ENCODE measurements at places on chromosomes 16 and 17.

DNA sequence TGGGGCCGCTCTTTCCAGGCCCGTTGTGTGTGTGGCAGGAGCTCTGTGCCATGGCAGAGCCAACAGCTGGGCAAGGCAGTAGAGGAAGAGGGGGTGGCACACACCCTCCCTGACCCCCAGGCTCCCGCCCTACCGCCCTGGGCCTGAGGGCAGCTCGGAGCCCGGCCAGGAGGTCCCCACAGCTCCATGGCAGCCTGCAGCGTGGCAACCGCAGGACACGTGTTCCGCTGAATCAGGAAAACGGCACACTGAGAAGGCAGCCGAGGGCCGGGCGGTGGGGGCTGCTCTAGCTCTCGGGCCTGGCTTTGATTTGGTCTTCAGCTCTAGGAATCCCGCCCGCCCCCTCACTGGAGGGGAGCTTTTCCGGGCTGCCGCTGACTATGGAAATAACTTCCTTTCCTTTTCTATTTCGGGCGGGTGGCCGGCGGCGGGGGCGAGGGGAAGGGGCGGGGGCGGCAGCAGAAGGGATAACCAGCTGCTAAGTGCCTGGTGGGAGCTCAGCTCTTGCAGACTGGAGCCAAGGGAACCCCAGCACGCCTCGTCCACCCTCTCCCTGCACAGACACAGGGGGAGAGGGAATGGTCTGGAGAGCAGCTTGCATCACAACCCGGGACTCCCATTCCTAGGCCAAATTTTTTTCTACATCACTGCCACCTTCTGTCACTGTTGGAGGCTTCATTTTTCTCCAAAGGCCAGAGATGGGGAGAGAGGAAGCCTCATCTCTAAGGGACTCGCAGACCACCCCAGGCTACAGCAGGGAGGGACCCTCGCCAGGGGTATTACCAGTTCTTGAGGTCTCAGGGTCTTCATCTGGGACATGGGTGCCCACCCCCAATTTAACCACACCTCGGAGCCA, 24.8 kb upstream of the MRPS23 start:
- no peak overlapping the region for H3K4me3 ChIP-seq
- no peak overlapping the region for H3K27ac ChIP-seq
- no peak for DNase-seq
- peaks cover 5% of the 10 kb centered on the region for H3K4me1 ChIP-seq

DNA sequence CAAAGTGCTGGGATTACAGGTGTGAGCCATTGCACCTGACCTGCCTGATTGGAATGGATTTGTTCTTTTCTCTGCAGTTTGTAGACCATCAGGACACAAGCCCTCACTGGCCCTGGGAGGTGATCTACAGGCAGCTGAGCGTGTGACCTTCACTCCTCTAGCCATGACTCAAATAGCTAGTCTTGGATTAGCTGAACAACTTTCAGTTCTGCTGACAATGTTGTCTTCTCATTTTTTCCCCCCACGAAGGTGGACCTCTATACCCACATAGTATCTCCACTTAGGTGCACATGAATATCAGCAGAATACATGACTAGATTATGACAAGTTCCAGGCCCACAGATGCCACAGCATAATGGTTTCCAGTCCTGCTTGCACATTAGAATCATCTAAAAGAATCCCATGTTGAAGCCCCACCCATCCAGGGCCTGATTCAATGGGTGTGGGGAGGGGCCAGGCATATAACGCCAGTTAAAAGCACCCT, 36.8 kb downstream of the HS3ST3B1 start:
- DNase-seq = peak; percentile 58
- no peak overlapping the region for H3K27ac ChIP-seq
- peaks cover 43% of the 10 kb centered on the region for H3K4me1 ChIP-seq

DNA sequence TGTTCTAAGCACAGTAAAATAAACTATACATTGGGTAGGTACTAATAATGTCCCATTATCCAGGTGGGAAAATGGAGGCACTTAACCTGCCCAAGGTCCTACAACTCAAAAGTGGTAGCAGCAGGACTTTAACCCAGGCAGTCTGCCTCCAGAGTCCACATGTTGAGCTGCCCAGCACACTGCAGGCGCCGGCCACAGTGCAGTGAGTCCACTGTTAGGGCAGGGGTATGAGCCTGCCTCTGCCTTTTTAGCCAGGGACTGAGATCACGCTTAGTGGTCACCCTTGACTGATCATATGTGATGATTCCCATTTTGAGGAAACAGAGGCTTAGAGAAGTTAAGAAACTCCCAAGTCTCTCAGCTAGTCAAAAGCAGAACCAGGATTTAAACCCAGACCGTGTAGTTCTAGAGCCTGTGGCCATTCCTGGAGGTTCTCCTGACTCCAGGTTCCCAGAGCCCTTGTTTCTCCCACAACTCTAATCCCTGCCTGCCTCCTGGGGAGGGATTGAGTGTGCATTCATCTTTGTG, 8.4 kb downstream of the CES1 start:
- H3K4me3 ChIP-seq = no peak overlapping the region
- no peaks in the 10 kb centered on the region for H3K4me1 ChIP-seq
- H3K36me3 ChIP-seq = no peaks in the 10 kb centered on the region

GRCh38 chr16:30947859-30948666, 805 bp upstream of the ORAI3 start:
- H3K4me3 ChIP-seq = no peak overlapping the region
- peaks cover 25% of the 10 kb centered on the region for H3K4me1 ChIP-seq
- peaks cover 14% of the 10 kb centered on the region for H3K36me3 ChIP-seq

DNA sequence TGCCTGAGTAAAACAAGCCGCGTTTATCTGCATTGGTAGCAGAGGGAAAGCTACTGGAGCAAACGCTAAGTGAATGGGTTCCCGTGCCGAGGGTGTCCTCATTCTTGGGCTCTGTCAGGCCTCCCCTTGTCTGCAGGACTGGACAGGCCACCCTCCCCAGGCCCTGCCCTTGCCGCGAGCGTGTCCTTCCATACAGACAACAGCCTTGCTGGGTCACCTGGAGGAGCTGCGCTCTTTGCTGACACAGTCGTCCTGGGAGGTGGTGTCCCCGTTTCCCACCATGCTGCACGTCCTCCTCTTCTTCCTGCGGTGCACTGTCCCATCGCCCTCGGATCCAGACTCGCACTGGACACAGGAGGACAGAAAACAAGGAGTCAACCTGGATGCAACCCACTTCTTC, 7.8 kb upstream of the MXRA7 start:
- peaks cover 81% of the 10 kb centered on the region for H3K36me3 ChIP-seq
- H3K4me1 ChIP-seq = peaks cover 69% of the 10 kb centered on the region
- H3K27me3 ChIP-seq = no peaks in the 10 kb centered on the region
- no peak for DNase-seq

DNA sequence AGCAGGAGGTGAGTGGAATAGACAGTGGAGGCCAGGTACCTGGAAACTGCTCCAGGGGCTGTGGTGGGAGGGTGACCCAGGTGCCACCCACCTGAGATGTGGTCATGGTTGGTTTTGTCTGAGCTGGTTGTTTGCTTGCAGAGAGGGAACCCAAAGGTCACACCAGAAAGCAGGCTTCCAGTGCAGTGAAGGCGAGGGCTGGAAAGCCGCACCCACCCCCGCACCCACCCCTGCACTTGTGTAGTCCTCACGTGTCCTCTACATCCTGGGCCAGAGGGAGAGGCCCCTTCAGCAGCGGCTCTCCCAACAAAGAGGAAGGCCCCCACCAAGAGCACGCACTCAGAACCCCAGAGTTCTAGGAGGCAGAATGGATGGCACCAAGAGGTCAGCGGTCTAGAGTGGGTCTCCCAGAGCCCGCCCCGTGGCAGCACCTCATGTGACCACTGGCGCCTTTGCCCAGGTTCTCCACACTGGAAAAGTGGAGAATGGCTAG, 92.6 kb upstream of the CBX4 start:
- H3K27ac ChIP-seq = no peak overlapping the region
- peaks cover 18% of the 10 kb centered on the region for H3K4me1 ChIP-seq
- peaks cover 51% of the 10 kb centered on the region for H3K27me3 ChIP-seq
- no peaks in the 10 kb centered on the region for H3K36me3 ChIP-seq
- DNase-seq = no peak

GRCh38 chr17:40779181-40779909, 3.0 kb downstream of the KRT27 start:
- no peak overlapping the region for H3K27ac ChIP-seq
- H3K27me3 ChIP-seq = peaks cover 73% of the 10 kb centered on the region
- no peak for DNase-seq
- no peaks in the 10 kb centered on the region for H3K4me1 ChIP-seq

GRCh38 chr16:58843675-58844074, 109.6 kb upstream of the GOT2 start:
- no peak overlapping the region for H3K4me3 ChIP-seq
- no peaks in the 10 kb centered on the region for H3K27me3 ChIP-seq
- no peaks in the 10 kb centered on the region for H3K36me3 ChIP-seq
- DNase-seq = no peak
- no peak overlapping the region for H3K27ac ChIP-seq

DNA sequence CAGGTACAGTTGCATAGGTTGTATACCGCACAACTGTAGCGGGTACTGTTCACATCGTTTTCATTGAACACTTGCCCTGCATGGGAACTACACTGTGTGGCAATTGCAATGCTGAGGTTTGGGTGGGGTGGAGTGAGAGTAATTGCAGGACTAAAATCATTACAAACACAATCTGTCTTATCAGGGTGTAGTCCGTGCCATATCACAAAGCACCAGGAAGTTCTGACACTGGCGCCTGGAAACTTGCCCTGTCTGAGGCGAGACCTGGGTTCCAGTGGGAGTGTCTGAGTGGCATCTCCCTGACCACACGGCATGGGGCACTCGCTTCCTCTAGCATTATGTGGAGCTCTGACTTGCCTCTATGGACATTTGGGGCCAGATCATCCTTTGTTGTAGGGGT, 153.4 kb downstream of the RGS9 start:
- H3K4me3 ChIP-seq = no peak overlapping the region
- no peak overlapping the region for H3K27ac ChIP-seq
- H3K4me1 ChIP-seq = no peaks in the 10 kb centered on the region
- H3K36me3 ChIP-seq = no peaks in the 10 kb centered on the region

DNA sequence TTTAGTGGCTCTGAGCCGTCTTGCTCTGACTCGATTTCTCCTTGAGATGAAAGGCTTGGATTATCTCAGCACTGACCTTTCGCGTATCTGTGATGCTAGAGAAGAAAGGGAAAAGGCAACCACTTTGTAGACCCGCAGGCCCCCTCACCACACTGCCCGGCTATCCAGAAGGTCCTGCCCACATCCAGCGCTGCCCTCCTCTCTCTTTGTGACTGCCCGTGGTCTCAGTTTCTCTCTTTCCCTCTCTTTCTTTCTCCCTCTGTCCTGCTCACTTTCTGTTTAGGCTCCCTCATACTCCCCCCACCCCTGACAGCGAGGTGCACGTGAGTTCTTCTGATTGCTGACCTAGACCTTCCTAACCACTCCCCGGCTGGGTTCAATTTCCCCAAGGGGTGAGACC, 12.8 kb upstream of the TBX21 start:
- peak overlapping the region; percentile 69 for H3K4me3 ChIP-seq
- H3K36me3 ChIP-seq = no peaks in the 10 kb centered on the region
- H3K27ac ChIP-seq = peak overlapping the region; percentile 90
- peaks cover 81% of the 10 kb centered on the region for H3K4me1 ChIP-seq

DNA sequence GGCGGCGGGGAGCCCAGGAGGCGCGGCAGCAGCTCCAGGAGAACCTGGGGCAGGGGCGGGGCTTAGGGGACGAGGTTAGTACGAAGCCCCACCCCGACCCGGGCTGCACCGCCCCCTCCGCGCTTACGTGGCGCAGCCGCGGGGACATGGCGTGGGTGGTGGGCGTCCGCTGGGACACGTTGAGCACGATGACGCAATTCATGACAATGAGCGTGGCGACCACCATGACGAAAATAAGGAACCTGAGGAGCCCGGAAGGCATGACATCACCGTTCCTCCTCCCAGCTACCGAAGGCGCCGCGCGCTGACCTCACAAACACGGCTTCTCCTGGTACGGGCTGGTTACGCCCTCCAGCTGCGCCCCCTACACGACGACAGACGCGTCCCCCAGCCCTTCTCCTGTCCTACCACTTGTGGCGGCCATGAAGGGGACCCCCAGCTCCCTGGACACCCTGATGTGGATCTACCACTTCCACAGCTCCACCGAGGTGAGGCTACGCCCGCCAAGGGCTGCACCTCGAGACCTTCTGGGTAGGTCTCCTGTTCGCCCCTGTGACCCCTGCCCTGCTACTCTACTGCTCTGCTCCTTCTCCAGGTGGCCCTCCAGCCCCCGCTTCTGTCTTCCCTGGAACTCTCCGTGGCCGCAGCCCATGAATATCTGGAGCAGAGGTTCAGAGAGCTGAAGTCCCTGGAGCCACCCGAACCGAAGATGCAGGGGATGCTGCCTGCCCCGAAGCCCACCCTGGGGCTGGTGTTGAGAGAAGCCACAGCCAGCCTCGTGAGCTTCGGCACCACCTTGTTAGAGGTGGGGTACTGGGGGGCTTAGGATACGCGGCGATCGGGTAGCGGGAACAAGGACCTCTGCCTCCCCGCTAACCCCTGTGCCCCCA, at the start of gene C17orf107:
Gene C17orf107, plus strand, starts transcription at position 196 of the 890 bp plus-strand sequence. Its CDS starts 227 bp downstream, at position 423.
- peak; percentile 90 for DNase-seq
- peak within 1 kb of the TSS; percentile 80 for H3K4me3 ChIP-seq
- H3K27ac ChIP-seq = peak within 1 kb of the TSS; percentile 72
- peaks cover 2% of the 10 kb centered on the region for H3K36me3 ChIP-seq

GRCh38 chr16:19583665-19584300, 28.3 kb downstream of the VPS35L start:
- H3K4me3 ChIP-seq = no peak overlapping the region
- no peak overlapping the region for H3K27ac ChIP-seq
- peaks cover 34% of the 10 kb centered on the region for H3K36me3 ChIP-seq
- no peaks in the 10 kb centered on the region for H3K27me3 ChIP-seq
- peak; percentile 44 for DNase-seq

DNA sequence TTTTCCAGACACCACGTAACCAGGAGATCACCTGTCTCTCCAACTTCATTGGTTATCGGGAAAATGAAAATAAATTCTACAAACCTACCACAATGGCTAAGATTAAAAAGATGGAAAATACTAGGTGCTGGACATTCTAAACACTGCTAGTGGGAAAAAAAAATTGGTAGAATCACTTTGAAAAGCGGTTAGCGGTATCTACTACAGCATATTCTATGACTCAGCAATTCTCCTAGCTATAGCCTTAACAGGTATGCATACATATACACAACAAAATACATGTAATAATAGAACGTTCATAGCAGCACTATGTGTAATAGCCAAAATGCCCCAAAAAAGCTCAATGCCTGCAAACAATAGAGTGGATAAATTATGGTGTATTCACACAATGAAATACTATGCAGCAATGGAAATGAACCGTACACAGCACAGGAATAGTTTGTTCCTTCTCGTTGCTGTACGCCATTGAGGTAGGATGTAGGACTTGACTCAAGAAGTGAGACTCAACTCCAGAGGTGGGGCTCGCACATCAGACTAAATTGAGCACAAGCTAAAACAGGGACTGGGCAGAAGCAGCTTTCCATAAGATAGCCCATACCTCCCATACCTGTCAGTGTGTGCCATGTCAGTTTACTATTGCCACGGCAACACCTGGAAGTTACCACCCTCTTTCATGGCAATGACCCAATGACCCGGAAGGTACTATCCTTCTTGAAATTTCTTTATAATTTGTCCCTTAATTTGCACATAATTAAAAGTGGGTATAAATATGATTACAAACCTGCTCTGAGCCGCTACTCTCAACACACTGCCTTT, 44.8 kb downstream of the RNF157 start:
- peak overlapping the region; percentile 22 for H3K27ac ChIP-seq
- no peaks in the 10 kb centered on the region for H3K27me3 ChIP-seq
- DNase-seq = no peak
- H3K4me1 ChIP-seq = peaks cover 71% of the 10 kb centered on the region
- H3K36me3 ChIP-seq = peaks cover 67% of the 10 kb centered on the region

- peaks cover 58% of the 10 kb centered on the region for H3K4me1 ChIP-seq
- peak; percentile 87 for DNase-seq
These were observed at the start of gene IKZF3 for GRCh38 chr17:39863918-39864746. TSS of gene IKZF3 (minus strand) at chr17:39864312. CDS start at chr17:39864126, 186 bp downstream.
